ENCODE measurements at places on chromosomes 3 and 15.

DNA sequence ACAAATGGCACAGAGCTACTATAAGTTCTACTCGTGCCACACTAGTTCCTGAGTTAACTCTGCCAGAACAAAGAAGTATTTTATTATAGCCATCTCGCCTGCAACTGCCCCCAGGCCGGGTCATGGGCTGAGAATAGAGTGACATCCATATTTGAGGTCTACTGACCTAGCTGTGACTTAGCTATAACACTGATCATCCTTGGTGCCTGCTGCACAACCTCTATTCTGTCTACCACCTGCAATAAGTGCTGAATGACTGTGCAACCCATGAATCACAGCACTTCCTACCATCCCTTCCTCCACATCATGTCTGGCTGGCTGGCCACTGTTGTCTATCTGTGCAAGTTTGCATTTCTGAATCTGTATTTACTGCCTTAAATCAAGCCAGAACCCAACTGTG is 506.5 kb upstream of the TBL1XR1 start:
- no peak for DNase-seq

DNA sequence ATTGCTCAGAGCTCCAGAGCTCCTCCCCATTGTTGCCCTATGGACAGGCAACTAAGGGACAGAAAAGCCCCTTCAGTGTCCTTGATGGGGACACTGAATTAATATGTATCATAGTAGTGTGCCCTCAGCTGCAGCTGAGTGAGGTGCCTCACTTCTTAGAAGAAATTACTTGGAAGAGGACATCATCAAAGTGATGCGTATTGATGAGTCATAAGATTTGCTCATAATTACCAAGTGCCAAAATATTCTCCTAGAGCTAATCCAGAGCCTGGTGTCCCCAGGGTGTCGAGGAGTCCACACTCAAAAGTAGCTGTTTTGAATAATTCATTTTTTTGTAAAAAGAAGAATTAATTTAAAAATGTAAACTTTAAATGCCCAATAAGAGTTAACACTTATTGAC is 200.7 kb upstream of the SEMA6D start:
- DNase-seq = no peak

- DNase-seq = no peak
Measured at GRCh38 chr15:25869701-25870100, 6.6 kb upstream of the ATP10A start.

GRCh38 chr3:135040321-135041240 is 245.5 kb downstream of the EPHB1 start:
- DNase-seq = no peak

- DNase-seq = no peak
Measured at GRCh38 chr3:169946336-169946735, 20.3 kb upstream of the SEC62 start.

- no peak for DNase-seq
Measured at GRCh38 chr3:14617508-14618023, 34.0 kb upstream of the CCDC174 start.

DNA sequence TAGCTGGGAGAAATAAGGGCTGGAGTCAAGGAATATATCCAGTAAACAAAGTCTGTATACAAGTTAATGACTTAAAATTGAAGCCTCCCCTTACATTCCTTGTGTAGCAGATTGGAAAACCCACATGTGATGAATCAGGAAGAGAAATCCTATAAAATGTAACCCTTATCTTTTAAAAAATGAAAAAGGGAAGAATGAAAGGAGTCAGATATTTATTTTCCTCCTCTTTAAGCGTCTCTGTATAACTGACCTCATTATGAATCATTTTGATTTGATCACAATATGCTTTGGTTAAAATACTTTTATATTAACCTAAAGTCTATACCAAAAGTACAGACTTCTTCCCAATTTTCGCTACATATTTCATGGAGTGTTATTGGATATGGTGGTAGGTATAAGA is 316.3 kb upstream of the STAC start:
- no peak for DNase-seq

DNA sequence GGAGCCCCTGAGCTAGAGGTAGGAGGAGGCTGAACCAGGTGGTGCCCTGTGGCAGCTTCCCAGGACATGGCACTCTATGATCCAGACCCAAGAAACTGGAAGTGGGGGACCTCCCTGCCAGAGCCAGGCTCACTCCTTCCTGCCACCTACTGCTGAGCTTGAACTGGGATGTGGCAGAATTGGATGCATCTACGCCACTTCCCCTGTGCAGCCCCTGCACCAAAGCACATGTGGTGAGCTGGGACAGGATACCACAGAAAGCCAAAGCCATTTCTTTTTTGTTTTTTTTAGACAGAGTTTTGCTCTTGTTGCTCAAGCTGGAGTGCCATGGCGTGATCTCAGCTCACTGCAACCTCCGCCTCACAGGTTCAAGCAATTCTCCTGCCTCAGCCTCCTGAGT is 518.0 kb upstream of the PPP2R3A start:
- no peak for DNase-seq

GRCh38 chr15:94263341-94264273 is 32.2 kb downstream of the MCTP2 start:
- no peak for DNase-seq

DNA sequence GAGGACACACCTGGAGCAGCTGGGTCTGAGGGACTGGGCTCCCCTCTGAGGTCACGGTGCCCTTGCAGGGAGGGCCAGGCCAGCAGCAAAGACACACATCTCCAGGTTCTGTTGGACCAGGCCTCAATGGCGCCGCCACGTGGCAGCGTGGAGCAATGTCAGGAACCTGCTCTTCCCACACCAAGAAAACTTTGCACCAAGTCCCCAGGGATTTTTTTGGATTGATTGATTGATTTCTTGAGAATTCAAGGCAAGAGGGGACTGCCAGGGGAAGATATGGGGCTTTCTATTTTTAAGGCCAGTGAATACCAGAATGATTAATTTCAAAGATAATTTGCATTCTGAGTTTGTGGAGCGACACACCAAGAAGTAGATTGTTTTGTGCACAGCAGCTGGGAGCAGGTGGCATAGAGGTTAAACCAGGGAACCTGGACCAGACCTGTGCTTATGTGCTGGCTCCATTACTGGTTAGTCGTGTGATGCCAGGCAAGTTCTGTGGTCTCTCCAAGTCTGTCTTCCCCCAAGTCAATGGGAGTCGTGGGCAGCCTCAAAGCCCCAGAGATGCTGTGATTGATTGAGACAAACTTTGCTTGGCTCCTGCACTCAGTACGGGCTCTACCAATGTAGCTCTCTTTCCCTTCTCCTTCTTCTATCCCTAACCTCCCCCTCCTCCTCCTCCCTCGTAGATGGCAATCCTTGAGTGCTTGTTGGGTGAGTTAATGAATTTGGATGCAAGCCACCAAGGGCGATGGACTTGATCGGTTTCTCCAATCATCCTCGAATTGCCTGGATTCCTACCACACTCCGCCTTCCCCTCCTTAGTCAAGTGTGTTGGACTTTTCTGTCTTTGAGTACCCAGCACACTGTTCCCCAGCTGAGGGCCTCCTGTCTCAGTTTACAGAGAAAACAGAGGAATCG is 96.2 kb upstream of the TRPM1 start:
- no peak for DNase-seq

DNA sequence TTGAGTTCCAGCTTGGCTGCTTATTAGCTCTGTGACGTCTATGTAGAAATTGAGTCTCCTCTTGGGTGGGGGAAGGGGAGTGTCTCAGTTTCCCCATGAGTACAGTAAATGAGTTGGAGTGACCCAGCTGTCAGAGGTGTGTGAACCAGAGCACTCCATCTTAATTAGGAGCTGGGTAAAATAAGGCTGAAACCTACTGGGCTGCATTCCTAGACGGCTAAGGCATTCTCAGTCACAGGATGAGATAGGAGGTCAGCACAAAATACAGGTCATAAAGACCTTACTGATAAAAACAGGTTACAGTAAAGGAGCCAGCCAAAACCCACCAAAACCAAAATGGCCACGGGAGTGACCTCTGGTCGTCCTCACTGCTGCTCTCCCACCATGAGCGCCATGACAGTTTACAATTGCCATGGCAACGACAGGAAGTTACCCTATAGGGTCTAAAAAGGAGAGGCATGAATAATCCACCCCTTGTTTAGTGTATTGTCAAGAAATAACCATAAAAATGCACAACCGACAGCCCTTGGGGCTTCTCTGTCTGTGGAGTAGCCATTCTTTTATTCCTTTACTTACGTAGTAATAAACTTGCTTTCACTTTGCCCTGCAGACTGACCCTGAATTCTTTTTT is 222.4 kb downstream of the CACNA2D3 start:
- no peak for DNase-seq

DNA sequence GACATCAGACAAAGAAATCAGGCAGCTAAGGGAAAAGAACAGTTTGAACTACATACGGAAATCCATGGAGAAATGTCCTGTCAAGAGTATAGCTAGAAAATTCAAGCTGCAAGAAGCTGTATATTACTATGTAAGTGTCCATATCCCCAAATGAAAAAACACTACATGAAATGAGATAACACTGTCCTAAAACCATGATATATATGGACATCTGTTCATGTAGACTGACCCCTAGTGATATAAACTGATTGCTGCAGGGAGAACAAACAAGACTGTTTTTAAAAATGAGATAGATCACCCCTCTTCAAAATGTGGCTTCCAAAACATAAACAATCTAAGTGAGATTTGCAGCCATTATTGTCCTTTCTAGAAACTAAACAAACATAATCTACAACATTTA is 985.6 kb downstream of the EPHA3 start:
- DNase-seq = no peak

- DNase-seq = no peak
Measured at GRCh38 chr15:62809968-62810260, 232.6 kb upstream of the TPM1 start.

- no peak for DNase-seq
Measured at GRCh38 chr3:29194139-29194538, 86.7 kb upstream of the RBMS3 start.

DNA sequence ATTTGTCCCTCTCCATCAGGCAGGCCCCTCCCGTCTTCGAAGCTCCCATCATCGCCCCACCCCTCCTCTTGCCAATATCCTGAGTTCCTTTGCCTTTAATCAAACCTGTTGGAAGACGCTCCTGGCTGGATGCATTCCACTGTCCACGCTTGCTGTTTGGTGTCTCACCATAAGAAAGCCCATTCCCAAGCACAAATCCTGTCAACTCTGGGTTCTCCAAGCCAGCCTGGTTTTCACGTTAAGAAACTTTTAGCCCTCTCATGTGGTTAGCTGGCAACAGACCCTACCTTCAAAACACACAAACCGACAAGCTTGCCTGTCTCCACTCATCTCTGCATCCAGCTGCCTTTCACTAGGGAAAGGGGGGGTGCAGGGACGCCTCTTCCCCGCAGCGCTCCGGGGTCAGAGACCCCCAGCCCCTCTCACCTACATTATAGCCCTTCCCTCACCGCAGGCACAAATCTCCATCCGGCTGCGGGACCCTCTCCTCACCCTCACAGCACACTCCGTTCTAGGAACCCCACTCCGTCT is 1.1 kb downstream of the GORASP1 start:
- no peak for DNase-seq

DNA sequence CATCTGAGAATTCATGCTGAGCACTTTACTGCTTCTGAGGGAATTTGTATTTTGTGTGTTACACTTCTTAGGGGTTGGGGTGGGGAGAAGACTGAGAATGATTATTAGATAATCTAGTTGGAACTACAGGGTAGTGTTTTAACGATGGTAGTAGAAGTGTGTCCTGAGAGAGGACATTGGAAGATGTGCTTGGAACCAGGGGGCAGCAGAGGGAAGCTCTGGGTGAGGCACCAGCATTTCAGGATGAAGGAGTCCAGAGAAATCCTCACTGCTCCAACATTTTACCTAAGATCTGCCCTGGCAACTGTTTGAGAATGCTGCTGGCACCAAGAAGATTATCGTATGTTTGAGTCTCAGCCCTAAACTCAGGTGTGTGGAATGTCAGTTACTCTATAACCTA is 145.5 kb downstream of the SQOR start:
- no peak for DNase-seq

DNA sequence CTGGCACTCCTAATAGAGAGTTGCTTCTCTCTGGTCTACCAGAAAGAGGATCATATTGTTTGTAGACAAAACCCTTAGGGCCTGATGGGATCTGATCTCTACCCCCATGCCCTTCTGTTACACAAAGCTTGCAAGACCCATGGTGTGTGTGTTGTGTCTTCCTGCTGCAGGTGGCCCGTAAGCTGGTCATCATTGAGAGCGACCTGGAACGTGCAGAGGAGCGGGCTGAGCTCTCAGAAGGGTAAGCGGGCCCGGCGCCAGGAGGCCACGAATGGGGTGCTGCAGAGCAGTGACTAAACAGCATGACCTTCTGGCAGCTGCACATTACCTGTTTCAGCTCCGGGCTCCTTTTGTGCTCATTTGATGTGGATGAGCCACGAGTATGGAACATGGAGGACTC is 18.2 kb downstream of the TPM1 start:
- no peak for DNase-seq

DNA sequence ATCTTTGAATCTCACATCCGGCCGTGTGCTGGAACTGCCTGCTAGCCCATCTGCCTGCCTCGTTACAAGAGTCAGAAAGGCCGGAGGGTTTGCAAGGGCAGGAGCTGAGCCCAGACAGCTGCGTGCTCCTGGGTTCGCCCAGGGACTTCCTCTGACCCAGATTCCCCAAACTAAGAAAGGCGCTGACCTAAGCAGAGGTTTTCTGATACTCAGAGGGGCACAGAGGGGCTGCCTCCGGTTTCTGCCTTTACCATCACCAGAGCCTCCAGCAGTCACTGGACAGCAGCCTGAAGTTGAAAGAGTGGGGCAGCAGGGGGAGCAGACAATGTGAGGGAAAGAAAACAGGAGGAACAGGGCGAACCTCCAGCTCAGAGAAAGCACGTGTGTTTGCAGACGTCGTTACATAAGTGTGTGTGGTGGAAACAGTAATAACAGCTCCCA is 33.4 kb upstream of the RAD18 start:
- no peak for DNase-seq

- no peak for DNase-seq
Measured at GRCh38 chr3:150748684-150749047, 14.3 kb downstream of the SIAH2 start.

- no peak for DNase-seq
Measured at GRCh38 chr3:139772539-139773500, 95.0 kb upstream of the NMNAT3 start.

DNA sequence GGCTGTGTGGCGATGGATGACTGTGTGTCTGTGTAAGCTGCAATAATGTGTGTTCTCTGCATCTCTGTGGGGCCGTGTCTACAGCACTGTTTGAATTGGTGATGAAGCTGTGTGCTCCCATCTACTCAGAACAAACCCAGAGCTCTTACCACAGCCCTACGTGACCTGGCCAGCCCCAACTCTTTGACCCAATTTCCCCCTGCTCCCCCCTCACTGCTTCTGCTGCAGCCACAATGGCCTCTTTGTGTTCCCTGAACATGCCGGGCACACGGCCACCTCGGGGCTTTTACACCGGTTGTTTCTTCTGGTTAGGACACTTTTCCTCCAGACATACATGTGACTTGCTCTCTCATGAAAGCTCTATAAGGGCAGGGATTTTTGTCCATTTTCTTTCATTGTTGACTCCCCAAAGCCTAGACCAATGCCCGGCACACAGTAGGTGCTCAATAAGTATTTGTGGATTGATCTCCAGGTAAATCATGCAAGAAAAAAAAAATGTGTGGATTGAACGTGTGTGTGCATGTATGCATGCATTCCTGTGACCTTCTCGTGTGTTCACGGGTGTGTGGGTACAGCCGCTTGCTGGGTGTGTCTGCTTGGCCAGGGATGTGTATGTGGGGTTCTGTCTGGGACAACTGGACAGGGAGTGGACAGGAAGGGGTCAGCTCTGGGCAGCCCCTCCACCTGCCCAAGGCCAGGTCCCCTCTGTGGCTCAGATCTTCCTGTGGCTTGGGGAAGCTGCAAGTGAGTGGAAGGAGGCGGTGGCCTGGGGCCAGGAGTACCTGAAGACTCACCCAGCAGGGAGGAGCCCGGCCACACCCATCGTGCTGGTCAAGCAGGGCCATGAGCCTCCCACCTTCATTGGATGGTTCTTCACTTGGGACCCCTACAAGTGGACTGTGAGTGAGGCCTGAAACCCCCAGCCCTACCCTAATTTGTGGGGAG is 14.8 kb downstream of the VILL start:
- no peak for DNase-seq

Measured in stimulated activated CD8-positive, alpha-beta memory T cell treated with anti-CD3 and anti-CD28 coated beads, Interleukin-7, amount 100 ng/mL, for 1 hour (primary cell).